Left kidney (tissue), 8 donors: ENCODE measurements at places on chromosomes 4 and X.

DNA sequence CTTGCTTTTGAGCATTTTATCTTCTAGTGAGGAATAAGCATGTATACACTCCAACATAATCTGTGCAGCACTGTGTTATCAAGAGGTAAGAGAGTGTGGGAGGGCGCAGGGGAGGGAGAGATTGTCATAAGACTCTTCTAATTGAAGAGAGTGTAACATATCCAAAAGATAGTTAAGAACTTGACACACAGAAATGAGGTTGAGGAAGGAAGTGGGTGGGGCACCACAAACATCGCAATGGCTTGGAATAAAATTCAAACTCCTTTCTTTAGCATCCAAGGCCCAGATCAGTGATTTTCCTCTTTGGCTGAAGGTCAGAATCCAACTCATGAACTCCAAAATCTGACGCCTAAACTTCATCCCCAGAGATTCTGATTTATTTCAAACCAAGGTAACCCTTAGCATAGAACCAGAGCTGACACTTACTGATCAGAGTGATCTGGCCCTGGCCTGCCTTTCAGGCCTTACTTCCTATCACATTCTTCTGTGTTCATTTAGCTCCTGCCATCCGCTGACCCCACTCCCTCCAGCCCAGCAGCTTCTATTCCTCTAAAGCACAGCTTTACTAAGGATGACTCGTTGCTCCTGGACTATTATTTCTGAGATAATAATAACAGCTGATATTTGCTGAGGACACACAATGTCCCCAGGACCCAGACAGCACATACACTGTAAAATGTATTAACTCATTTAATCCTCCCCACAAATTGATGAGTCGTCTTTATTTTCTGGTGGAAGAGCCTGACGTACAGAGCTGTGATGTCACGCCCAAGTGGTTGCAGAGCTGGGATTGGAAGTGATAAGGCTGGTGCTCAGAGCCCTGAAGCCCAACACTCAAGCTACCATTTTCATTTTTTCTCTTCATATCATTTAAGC, 10.6 kb upstream of the CTSO start:
- no peak for DNase-seq

DNA sequence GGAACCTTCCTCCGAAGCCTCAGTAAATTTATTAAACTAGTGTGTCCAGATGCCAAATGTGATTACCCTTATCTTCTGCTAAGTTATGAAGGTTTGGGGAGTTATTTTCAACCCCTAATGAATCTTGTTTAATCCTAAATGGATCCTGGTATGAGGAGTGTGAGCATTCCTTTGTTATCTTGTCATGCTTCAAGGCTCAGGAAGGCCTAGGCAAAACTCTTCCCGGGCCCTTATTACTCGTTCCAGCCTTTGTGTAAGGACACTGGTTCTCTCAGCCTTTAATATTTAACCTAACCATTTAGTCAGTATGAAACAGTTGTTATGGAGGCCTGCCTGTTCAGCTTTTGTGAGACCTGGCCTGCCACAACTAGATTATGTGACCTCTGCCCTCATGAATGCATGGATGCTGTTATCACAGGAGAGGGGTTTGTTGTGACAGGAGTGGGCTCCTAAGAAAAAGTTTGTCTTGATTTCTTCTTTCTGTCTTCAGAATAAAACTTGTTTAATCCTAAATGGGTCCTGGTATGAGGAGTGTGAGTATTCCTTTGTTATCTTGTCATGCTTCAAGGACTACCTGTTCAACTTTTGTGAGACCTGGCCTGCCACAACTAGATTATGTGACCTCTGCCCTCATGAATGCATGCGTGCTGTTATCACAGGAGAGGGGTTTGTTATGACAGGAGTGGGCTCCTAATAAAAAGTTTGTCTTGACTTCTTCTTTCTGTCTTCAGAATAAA, 181.7 kb downstream of the SLC39A8 start:
- DNase-seq = no peak

GRCh38 chr4:159141193-159141592, 38.3 kb downstream of the RAPGEF2 start:
- DNase-seq = no peak

DNA sequence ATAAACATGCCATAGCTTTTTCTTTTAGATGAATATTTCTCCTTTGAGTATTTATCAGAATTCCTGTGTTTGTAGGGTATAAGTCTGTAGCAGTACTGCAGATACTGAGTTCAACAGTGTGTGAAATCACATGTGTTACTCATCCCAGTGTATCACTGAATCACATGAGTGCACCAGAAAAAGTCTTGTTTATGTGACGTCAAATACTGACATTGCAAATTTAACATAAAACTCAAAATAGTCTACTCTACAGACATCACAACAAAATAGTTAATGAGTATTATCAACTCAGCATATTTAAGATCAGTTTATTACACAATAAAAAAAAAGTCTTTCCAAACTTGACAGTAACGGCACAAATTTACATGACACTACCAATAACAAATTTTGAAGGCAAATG, 221.3 kb downstream of the DCTD start:
- no peak for DNase-seq

DNA sequence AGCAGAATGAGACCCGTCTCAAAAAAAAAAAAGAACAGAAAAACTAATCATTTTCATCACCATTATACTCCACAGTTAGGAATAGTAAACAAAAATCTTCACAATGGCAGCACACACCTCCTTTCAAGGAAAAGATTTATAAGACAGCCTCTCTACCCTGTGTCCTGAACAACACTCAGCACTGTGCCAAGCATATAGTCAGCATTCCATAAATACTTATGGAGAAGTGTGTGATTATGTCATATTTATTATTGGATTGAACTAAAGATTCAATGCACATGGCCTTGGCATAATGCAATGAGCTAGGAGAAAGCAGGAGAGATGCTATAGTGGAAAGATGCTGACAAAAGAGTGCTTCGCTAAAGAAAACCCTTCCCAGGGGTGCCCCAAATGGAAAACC, 52.6 kb downstream of the FAM114A1 start:
- DNase-seq = no peak
